RCC 7860 (cell line): ENCODE measurements at places on chromosomes 1 and 21.

DNA sequence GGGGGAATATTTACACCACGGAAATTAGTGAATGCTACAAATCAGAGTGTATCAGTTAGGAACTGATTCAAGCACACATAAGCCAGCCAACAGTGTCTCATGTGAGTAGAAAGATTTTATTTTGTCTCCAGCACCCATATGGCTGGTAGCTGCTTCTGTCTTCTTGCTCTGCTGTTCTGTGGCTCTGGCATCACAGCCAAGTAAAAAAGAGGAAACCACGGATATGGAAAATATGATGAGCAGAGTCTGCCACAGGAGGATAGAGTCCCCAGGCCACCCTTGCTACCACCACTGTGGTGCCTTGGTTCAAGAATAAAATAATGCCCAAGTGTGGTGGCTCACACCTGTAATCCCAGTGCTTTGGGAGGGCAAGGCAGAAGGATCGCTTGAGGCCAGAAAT is 53.6 kb upstream of the SPOCD1 start:
- no peak for DNase-seq

GRCh38 chr1:1928231-1929101 is 9.4 kb upstream of the TMEM52 start:
- DNase-seq = no peak

DNA sequence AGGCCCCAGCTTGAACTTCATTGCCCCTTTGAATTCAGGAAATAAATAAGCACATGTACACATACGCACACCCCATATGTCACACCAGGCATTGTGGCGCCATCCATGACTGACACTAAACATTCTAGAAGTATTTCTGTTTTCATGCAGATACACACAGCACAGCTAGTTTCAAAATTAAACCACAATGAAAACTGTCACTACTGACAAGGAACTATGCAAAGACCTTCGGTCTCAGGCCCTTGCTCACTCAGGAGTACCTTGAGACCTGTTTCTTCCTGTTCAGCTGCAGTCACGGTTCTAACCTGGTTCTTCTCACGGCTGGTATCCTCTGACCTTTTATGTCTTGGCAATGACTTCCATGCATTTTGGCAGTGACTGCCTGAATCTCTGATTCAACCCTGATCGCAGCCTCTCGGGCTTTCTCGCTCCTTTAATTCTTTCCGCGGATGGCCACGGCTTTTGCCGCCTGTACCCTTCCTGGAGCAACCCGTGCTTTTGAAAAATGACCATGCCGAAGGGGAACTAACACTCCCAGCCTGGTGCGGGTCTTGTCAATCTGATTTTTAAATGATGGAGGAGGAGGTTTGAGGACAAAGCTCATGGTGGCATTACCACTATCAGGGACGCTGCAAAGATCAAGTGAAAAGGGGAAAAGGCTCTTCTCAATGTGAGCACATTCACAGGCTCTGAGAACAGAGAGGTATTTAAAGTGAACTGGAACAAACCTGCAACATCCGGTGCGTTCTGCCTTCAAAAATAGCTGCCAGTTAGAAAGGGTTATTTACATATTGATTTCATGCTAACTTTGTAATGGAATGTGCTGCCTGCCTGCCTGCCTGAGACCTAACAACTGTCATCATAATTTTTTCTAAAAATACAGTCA is 384.6 kb downstream of the RRAGC start:
- DNase-seq = no peak

GRCh38 chr1:109255678-109256077 is 6.3 kb downstream of the CELSR2 start:
- DNase-seq = no peak

DNA sequence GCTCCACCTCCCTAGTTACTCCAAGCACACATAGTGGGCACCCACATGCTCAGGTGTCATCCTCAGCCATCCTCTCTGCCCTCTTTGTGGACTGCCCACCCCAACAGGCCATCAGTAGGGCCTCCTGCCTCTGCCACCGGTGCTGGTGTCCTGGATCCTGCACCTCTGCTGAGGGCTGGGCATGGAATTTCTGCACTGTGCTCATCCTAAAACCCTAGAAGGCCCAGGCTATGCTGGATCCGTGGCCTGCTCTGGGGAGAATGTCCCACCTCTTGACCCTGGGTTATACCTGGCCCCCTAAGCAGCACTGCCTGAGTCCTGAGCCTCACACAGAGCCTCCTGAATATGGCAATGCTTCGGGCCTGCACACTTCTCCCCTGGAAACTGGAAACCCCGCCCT is 318.3 kb downstream of the MATN1 start:
- no peak for DNase-seq

GRCh38 chr21:36854391-36854790 is 112.1 kb downstream of the HLCS start:
- DNase-seq = peak; percentile 51

DNA sequence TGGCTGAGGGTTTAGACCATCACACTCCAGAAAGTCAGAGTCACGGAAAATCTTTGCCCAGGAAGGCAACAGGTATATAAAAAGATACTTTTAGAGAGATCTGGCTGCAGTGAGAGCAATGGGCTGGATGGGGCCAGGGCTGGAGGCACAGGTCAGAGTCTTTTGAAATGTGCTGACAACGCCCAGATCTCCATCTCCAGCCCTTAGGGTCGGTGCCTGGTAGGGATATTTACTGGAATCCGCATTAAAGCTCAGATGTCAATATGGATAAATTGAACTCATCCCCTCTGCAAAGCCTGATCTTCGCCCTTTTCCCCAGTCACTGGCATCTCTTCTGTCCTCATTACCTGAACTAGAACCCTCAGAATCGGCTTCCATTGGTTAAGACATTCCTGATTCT is 82.2 kb downstream of the BCAR3 start:
- no peak for DNase-seq

GRCh38 chr1:180588121-180588520 is 29.4 kb downstream of the OVAAL start:
- DNase-seq = no peak

- no peak for DNase-seq
Measured at GRCh38 chr21:18053151-18053550, 191.5 kb upstream of the CHODL start.

- no peak for DNase-seq
Measured at GRCh38 chr21:26449161-26449560, 123.9 kb downstream of the CYYR1 start.

GRCh38 chr21:26814386-26814785 is 30.8 kb downstream of the ADAMTS1 start:
- DNase-seq = no peak

- DNase-seq = no peak
Measured at GRCh38 chr1:13699936-13700520, at the start of gene PRDM2. Gene PRDM2 (plus strand): TSS chr1:13700188. CDS start chr1:13715606, 15,418 bp downstream.

DNA sequence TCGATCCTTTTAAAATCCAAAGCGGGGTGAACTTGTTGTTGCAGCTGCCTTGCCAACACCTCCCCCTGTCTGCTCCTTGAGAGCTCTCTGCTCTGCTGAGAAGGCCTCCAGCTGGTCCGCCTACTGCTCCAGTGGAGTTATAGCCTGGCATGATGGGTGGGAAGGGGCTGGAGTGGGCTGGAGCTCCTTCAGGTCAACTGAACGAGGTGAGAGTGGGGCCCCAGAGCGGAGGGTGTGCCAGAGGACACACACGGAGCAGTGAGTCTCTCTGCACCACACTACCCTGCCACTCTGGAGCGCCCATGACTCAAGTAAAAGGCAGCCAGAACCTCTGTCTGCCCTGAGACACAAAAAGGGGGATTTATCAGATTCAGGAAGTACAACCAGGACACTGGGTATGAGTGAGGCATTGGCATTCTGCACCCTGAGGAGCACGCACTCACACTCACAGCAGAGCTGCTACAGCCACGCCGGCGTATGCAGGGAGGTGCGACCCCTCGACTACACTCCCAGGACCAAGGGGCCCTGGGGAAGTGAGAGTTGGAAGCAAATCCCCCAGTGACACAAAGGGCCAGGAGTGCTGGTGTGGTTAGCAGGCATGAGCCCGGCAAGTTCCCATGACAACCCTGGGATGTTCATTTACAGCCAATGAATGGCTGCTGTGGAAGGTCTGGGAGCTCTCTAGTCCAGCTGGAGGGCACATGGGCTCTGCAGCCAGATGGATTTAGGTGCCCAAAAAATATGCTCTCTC is 28.0 kb upstream of the EVA1B start:
- DNase-seq = peak; percentile 97

- DNase-seq = no peak
Measured at GRCh38 chr1:234774971-234775370, 165.0 kb upstream of the IRF2BP2 start.

DNA sequence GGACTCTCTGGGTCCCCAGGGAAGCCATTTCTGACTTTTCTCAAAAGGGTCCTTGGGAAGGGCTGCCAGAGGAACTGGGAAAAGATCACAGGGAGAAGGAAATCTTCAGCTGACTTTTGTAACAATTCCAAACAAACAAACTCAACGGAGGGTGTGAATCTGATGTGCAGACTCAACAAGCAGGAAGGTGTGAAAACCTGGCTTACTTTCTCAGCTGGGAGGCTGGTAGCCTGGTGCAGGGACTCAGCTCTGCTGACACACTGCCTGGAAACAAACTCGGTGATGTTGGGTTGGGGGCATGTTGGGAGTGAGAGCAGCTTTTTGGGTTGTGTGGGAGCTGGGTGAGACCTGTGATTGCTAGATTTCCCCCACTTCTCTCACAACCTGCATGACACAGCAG is 10.2 kb upstream of the HSD3B2 start:
- DNase-seq = no peak

DNA sequence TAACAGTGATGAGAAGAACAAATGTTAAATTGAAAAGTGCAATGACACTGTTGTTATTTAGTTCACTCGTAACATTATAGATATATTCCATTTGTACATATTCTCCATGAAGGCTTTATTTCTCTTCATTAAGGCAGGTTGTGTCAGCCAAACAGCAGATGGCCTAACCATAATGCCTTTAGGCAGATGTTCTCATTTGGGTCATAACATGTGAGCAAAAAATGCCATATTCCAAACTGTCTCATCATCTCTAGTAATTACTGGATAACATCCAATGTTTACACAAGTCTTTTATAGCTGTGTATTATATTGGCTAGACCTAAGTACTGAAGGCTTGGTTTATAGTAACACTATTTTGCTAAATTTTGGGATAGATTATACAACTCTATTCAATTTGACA is 87.2 kb upstream of the CHODL start:
- no peak for DNase-seq

- peak; percentile 12 for DNase-seq
Measured at GRCh38 chr1:165828103-165828668, 772 bp downstream of the UCK2 start.

DNA sequence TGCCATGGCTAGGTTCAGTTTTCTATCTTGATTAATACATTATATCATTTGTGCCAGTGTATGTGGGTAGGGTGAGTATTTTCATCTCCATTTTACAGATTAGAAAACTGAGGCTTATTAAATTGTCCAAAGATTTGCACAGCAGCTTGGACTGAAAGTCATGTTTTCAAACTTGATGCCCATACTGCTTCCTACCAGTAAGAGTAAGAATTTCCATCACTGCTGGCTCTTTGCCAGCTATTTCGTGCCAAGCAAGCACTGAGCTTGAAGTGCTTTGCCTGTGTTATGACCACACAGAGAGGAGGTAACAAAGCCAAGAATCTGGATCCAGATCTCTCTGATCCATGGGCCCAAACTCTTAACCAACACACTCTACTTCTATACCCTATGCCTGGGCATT is 295.0 kb downstream of the VAV3 start:
- peak; percentile 41 for DNase-seq
